ENCODE measurements at places on chromosomes 7 and 10.

- peak; percentile 40 for DNase-seq
Measured at GRCh38 chr10:48450233-48450740, 143.8 kb downstream of the MAPK8 start.

DNA sequence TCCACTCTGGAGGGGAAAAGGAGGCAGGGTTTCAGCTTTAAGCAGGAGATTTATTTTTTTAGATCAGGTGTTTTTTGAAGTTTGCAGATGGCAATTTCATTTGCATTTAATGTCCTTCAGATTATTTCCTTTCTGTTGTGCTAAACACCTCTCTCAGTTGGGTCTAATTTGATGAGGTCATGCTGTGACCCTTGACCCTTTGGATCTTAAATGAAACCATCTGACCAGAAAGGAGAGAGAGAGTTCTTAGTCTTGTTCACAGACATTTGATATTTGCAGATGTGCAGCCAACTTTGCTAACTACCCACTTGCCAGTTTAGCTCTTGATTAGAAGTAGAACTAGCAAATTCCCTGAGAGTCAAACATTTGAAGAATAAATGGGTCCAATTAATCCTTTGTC is 101.5 kb upstream of the RAB11FIP2 start:
- DNase-seq = no peak

- no peak for DNase-seq
Measured at GRCh38 chr7:147569116-147569913, 1021.3 kb upstream of the C7orf33 start.

- no peak for DNase-seq
Measured at GRCh38 chr7:107559864-107560263, 3.9 kb downstream of the COG5 start.

DNA sequence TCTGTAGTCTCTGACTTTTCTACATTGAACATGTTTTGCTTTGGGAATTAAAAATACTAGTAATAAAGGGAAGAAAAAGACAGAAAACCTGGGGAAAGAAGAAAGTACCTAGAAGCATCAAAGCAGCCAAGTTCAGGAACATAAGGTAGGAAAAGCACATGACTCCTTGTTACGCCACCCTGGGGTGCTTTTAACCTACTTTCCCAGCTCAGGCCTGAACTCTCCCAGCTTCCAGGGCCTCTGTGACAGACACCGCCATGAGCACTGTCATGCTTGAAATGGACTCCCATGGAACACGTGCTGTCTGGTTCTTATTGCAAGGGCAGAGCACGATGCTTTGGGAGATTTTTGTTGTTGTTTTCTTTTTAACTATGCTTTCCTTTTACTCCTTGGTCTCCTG is 11.4 kb downstream of the ACTR1A start:
- peak; percentile 5 for DNase-seq

GRCh38 chr7:37999673-38000072 is 79.2 kb downstream of the EPDR1 start:
- no peak for DNase-seq

GRCh38 chr7:31263338-31263737 is 77.2 kb downstream of the NEUROD6 start:
- no peak for DNase-seq

DNA sequence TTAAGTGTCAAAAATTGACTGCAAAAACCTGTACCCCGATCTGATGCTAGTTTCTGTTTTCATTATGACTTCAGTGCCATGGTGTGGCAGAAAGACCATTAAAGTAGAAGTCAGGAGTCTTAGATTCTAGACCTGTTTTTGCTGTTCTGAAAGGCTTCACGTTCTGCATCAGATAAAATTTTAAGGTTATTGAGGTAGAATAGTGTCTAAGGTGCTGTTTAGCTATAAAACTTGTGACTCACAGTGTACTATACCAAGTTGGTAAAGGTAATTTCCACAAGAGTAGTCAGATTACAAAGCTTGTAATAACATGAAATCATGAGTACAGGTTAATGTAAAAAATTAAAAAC is 38.6 kb downstream of the ZNRF2 start:
- no peak for DNase-seq

- DNase-seq = no peak
Measured at GRCh38 chr10:84993251-84994035, 665.1 kb downstream of the CCSER2 start.

DNA sequence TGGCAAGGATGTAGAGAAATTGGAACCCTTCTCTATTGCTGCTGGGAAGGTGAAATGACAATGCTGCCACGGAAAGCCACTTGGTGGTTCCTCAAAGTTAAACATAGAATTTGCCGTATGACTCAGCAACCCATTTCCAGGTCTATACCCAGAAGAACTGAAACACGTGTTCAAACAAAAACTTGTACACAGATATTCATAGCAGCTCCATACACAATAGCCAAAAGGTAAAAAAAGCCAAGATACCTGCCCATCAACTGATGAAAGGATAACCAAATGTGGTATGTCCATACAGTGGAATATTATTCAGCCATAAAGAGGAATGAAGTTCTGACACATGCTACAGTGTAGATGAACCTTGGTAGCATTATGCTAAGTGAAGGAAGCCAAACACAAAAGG is 39.1 kb downstream of the LHPP start:
- no peak for DNase-seq

GRCh38 chr7:137245890-137246289 is 97.6 kb downstream of the PTN start:
- no peak for DNase-seq

GRCh38 chr7:1552200-1552599 is 3.8 kb downstream of the TMEM184A start:
- no peak for DNase-seq

DNA sequence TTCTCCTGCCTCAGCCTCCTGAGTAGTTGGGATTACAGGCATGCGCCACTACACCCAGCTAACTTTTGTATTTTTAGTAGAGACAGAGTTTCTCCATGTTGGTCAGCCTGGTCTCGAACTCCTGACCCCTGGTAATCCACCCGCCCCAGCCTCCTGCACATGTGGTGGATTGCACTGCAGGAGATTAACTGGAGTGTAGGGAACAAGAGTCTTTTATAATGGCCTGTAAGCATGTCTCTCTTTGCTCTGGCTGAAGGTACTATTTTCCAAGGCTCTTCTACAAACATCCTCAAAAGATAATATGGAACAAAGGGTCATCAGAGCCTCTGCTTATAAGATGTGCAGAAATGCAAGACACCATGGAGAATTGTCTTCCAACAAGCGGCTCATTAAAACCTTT is 3.2 kb downstream of the TOMM7 start:
- DNase-seq = no peak

- DNase-seq = no peak
Measured at GRCh38 chr10:74040200-74041126, 42.5 kb downstream of the VCL start.

DNA sequence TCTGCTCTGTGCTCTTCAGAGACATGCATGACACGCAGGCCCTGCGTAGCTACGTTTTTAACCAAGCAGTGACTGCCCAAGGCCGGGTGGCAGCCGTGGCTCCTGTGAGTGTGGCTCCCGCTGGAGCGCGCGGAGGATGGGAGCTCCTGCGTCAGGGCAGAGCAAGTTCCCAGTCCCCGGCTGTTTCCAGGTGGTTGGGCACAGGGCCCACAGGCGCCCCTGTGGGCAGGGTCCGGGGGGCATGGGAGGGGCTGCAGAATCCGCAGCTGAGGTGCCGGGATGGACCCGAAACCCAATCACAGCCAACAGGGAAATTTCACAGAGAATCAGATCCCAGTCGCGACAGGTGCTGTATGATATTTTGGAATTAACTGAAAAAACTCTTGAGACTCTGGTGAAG is 9.8 kb downstream of the NKX6-2 start:
- DNase-seq = no peak

- DNase-seq = no peak
Measured at GRCh38 chr10:53569455-53569854, 796.9 kb upstream of the MBL2 start.

- no peak for DNase-seq
Measured at GRCh38 chr10:5482016-5482415, 17.4 kb downstream of the CALML5 start.

DNA sequence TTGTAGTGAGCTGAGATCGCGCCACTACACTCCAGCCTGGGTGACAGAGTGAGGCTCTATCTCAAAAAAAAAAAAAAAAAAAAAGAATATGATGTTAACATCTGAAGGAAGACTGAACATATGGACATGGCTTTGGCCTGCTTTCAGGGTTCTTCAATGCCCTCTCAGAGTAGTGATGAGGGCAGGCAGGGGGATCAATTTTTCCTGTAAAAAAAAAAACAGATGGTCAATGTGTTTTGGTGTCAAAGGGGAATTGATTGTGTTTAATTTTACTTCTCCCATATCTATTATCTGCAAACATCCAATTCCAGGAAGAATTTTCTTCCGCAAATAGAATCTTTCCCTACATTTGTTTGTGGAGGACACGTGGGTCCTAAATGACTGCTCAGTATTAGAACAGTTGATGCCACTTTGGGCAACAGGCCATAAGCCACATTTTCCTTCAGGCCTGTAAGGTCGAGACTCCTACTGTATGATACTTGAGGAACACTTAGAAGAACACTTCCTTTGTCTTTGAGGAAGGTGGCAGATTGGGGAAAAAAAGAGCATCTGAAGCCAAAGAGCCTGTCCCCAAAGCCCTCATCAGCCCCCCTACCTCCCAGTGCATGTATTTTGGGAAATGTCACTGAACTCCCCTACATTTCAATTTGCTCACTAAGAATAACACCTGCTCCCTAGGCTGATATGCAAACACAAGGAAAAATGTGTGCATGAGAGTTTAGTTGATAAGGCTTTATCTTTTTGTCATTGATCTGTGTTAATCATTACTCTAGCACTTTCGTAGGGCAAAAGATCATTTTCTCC is 28.3 kb downstream of the MGAM2 start:
- peak; percentile 20 for DNase-seq

GRCh38 chr10:21125471-21126228 is 228.5 kb upstream of the NEBL start:
- DNase-seq = no peak

GRCh38 chr10:110510086-110510485 is 12.4 kb downstream of the DUSP5 start:
- no peak for DNase-seq

GRCh38 chr7:134004829-134005505 is 122.2 kb upstream of the LRGUK start:
- DNase-seq = no peak

DNA sequence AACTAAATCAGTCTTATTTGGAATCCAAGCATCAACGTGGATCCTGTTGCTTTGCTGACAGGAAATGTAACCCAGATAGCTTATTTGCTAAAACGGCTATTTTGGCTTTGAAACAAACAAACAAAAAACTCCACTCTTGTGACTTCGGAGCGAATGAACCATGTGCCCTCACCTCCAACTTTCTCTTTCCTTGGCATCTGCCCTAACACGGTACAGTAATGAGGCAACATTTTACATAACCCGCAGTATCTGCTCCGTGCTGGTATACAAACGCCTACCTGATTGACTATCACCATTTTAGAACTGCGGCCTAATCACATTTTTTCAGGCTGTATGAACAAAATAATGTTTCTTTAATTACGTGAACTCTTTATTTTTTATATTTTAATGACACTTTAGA is 37.5 kb upstream of the ARID5B start:
- no peak for DNase-seq

- no peak for DNase-seq
Measured at GRCh38 chr10:30600005-30600404, 29.5 kb downstream of the LYZL2 start.

GRCh38 chr10:7804741-7805140 is 13.6 kb upstream of the TAF3 start:
- no peak for DNase-seq

GRCh38 chr7:133481676-133482075 is 228.8 kb downstream of the EXOC4 start:
- DNase-seq = no peak

DNA sequence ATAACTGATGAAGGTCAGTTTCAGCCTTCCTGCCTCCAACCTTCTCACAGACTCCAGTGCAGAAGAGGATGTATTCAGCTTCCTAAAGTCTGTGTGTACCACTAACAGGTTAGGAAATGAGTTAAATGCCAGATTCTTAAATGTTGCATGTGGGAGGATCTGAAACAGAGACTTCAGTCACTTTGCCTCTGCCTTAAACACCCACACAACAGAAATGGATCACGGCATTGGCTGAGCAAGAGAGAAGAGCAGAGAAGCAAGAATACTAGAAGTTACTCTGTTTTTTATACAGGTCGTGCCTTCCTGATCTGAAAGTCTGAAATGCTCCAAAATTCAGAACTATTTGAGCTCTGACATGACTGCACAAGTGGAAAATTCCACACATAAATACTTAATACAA is 98.9 kb upstream of the ARHGAP21 start:
- DNase-seq = no peak

DNA sequence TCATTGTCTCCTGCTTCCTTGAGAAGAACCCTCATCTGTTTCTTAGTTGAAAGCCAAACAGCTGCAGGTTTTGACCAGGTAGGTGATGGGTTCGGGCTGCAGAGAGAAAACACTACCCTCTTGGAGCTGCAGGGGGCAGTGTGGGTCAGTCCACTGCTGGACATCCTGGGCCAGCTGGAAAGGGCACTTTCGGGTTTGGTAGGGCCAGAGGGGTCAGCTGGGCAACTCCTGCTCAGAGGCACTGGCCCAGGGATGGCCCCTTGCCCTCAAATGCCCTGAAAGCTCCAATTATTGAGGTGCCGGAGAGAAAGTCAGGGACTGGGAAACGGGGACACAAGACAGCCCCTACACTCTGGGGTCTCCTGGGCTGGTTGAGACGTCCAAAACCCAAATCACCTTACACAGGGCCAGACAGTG is 90.7 kb downstream of the MKI67 start:
- no peak for DNase-seq

DNA sequence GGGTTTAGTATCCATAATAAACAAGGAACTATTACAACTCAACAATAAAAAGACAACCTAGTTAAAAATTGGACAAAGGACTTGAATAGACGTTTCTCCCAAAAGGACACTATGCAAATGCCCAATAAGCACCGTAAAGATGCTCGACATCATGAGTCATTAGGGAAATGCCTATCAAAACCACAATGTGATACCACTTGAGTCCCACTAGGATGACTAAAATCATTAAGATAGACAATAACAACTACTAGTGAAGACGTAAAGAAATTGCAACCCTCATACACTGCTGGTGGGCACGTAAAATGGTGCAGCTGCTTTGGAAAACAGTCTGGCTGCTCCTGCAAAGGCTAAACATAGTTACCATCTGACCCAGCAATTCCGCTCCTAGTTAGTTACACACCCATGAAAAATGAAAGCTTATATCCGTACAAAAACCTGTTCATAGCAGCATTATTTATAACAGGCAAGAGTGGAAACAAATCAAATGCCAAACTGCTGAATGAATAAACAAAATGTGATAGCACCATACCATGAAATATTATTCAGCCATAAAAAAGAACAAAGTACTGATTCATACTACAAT is 17.3 kb downstream of the CCDC3 start:
- no peak for DNase-seq

- no peak for DNase-seq
Measured at GRCh38 chr7:94301024-94301586, 93.6 kb upstream of the COL1A2 start.

- DNase-seq = no peak
Measured at GRCh38 chr7:91717681-91718470, 162.6 kb downstream of the MTERF1 start.

Data from right lobe of liver (tissue), 6 donors.